ENCODE measurements at places on chromosomes 6 and 20.

DNA sequence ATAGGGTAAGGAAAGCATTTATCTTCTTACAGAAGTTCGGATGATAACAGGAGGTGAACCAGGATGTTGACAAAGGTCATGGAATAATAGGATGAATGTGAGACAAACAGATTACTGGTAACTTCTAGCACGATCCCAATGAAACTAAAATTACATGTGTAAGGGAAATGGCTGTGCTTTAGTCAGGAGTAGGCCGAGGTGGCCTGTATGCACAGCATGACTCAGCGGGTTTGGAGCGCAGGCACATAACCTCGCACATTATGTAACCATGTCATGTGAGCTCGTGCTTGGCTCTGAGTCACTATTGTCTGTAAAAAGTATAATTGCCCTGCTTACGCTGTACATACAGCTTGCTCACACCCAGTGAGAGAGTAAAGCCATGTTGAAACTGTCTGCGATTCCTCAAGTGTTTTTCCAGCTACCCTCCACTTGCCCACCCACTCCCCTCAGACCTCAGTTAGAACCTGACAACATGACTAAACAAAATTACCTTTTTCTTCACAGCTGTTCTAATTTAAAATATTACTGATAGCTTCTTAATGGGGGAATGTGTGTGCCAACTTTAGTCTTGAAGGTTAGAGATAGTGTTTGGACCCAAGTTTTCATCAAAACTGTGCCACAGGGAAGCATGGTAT lies 8.2 kb downstream of the CYB5R4 start:
- no peak for DNase-seq

GRCh38 chr6:118123503-118124037 lies 216.5 kb downstream of the SLC35F1 start:
- DNase-seq, result no peak

GRCh38 chr20:59015411-59015810 lies 3.8 kb upstream of the TUBB1 start:
- no peak for DNase-seq

- no peak for DNase-seq
Observed at GRCh38 chr6:168877821-168878282, 375.8 kb downstream of the THBS2 start.

DNA sequence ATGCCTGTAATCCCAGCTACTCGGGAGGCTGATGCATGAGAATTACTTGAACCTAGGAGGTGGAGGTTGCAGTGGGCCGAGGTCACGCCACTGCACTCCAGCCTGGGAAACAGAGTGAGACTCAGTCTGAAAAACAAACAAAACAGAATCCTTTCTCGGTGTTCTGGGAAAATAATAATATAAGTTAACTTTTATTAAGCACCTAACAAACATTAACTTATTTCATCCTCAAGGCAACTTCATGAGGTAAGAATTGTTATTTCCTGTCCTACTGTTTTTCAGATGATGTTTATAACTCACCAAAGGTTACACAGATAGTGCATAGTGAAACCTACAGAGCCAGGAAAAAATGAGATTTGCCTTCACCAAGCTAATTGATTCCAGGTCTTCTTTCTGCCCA lies 221.4 kb downstream of the PHACTR1 start:
- DNase-seq, result no peak

DNA sequence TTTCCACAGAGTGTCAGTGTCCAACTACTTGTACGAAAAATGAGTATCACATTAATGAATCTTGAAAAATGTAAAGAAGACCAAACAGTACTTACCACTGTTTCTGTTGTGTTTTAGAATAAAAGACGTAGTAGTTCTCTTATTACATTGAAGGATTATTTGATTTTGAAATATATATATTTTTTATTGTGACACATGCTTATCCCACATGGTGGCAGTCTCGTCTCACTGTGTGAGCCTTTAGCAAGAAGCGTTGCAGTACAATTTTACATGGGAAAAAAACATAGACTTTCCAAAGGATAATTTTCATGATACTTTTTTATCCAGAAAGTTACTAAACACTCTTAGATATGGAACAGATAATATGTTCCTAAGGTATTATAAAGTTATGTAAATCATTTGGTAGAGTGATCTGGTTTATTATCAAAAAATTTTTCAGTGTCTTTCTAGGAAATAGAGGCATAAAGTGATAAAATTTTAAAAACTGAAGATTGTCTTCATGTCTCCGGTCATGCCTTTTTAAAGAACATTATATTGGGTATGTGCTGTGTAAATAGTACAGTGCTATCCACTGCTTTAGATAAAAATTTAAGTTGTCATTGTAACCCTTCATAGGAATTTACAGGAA lies 117.5 kb upstream of the SAMD5 start:
- DNase-seq, result no peak

DNA sequence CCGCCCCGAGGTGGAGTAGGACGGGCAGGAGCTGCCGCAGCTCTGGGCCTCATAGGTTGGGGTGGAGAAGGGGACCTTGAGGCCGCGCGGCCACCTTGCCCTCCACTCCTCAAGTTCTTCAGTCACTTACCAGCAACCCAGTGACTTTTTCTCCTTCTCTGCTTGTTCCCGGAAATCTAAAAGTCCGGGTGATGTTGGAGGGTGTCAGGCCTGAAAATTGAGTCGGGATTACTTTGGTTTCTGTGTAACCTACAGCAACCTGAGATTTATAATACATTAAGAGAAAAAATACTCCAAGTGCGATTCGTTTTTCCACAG lies 338 bp downstream of the RWDD1 start:
- DNase-seq, result no peak

GRCh38 chr20:3797592-3798372 lies 1.7 kb downstream of the CDC25B start:
- no peak for DNase-seq

GRCh38 chr6:116352515-116353471 lies 18.0 kb upstream of the DSE start:
- DNase-seq, result no peak

DNA sequence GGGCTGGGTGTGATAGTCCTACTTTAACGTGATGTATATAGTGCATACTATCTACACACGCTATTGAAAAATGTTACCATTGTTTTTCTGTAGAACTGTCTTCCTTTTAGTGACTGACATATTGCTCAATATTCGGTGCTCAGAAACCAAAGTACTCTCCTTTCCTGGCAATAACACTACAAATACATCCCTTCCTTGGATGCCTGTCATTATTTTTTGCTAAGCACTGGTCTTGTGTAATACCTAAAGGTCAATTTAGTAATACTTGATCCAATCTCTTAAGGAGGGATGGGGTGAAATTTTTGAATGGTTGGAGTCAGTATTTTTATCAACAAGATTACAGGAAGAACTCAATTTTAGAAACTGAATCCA lies 23.9 kb downstream of the CNR1 start:
- no peak for DNase-seq

GRCh38 chr6:39377539-39377950 lies 55.0 kb upstream of the KCNK16 start:
- peak; percentile 19 for DNase-seq

DNA sequence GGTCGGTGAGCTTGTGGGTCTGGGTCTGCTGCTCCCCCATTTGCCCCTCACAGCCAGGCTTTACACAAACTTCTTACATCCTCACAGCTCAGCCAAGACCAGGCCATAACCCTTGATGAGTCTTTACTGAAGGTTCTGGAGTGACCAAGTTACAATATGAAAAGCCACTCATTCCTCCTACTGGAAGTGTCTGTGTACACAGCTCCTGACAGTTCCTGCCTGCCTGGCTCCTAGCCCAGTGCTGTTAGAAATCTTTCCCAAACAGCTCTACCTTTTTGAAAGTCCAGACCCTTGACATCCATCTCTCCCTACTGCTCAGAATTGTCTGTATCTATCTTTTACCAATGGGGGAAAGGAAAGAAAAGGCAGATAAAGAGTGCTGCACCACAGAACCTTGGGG lies 106.9 kb downstream of the PAX1 start:
- no peak for DNase-seq

- no peak for DNase-seq
Observed at GRCh38 chr20:50624351-50625016, 66.9 kb downstream of the RIPOR3 start.

- DNase-seq, result no peak
Observed at GRCh38 chr6:21137700-21138335, 455.7 kb upstream of the SOX4 start.

DNA sequence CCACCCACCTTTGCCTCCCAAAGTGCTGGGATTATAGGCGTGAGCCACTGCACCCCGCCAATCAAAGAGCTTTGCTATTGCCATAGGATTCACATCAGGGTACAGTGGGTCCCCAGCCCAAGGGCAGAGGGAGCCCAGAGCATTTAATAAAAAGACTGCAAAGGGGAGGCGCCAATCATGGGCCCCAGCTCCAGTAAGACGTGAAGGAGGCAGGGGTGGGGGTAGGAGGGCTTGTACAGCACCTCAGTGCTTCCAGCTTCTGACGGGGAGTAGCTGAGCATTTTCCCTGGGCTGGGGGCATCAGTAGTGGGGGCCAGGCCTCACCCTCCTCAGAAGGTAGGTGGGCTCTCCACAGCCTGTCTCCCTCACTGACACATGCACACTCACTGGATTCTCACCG lies 1.5 kb downstream of the ADA start:
- no peak for DNase-seq

GRCh38 chr6:26599591-26599990 lies 2.8 kb downstream of the ABT1 start:
- no peak for DNase-seq

- no peak for DNase-seq
Observed at GRCh38 chr20:8860011-8860495, 208.8 kb upstream of the PLCB4 start.

DNA sequence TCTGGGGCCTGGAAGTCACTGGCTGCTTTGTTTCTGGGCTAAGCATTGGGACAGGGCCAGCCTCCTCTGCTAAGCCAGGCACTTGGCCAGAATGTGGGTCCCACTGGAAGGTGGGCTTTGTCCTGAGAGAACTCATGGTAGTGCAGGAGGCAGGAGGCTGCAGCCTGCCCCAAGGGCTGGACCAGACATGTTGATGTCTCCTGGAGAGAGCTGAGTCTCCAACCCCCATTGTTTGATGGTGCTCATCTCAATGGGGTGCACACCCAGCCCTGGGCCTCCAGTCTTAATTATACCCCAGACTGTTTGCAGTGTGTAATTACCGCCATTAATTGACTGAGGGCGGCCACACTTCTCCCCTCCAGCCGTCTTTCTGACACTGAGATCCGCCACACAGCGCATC lies 220.5 kb upstream of the PMEPA1 start:
- no peak for DNase-seq

GRCh38 chr6:157537556-157537955 lies 156.6 kb downstream of the ZDHHC14 start:
- DNase-seq, result no peak

GRCh38 chr20:48603116-48603818 lies 224.5 kb downstream of the PREX1 start:
- no peak for DNase-seq

DNA sequence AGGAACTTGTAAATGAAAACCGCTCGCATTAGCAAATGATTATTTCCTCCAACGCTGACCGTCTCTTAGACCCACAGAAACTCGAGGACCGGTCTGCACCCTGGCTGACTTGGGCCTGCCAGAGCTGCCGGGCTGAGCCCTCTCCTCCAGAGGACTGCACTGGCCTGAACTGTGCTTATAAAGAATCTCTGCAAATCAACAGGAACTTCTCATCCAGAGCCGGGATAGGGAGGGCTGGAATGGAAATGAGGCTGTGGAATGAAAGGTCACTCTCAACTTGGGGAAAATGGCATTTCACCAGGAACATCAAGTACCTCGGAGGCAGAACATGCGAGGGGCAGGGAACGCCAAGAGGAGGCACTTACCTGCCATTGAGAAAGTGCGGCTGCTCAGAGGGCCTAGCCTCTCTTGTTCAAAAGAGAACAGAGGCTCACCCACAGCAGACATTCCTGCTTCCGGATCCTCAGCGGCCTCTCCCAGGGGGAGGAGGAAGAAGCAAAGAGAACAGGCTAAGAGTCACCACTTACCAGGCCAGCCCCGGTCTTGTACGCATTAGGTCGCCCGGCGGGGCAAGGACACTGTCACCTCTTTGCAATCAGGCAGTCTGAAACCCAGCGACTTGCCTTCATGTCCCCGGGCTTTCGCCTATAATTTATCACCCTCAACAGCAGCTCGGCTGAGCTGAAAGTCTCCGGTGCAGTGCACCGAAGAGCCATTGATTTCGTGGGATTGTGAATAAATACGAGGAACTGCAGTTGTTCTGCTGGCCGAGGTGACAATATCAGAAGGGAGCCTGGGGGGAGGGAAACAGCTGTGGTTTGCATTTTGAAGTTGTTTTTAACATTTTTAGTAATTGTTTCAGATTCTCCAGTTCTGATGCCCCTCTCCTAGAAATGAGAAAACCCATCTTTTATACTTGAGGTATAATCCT lies 37.6 kb downstream of the ZMYND8 start:
- DNase-seq, result no peak

GRCh38 chr6:121791396-121792315 lies 356.2 kb downstream of the GJA1 start:
- no peak for DNase-seq

DNA sequence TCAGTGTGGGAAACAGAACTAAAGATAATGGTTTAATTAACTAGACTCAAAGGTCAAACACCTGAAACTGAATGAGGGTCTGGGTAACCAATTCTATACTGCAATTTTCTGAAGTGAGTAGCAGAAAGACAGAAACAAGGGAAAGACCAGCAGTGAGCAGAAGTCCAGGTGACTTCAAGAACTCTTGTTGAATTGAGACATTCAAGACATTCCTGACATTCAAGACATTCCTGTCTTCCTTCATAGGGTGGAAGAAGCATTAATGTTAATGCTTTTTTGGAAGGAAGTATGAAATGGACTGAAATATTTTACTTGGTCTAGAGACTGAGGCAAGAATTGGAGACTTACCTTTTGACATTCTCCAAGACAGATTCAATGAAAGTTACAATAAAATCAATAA lies 529.9 kb upstream of the MMS22L start:
- DNase-seq, result no peak

- DNase-seq, result no peak
Observed at GRCh38 chr6:41159415-41160082, 3.4 kb downstream of the TREM2 start.

DNA sequence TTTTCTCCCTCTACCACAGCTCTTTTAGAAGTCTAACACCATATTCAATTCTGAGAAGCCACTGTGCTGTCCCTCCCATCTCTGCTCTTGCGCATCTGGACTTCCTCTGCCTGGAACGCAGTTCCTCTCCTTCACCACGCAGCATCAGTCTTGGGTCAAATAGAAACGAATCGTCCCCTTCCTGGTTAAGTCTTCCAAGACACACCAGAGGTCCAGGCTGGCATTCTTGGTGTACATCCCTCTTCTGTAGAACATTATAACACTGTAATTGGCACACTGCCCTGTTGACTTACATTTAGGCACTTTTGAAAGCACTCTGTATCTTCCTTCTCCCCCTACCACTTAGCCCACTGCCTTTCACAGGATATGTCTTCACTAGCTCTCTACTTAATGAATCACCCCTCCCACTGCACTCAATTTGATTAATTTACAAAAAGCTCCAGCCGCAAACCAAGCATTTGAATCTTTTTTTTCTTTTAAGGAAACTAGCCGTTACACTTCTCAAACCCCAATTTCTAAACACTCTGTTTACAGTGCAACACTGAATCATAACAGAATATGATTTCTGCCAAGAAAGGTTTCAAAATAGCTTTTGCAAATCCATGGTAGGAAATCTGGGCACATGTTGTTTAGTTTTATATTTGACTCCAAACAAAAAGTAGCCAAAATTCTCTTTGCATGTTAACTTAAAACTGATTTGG lies 140.8 kb upstream of the CARMIL1 start:
- DNase-seq, result no peak

All from GM12891 (cell line).